Left colon (tissue), 2 donors: ENCODE measurements at places on chromosomes 12 and 14.

DNA sequence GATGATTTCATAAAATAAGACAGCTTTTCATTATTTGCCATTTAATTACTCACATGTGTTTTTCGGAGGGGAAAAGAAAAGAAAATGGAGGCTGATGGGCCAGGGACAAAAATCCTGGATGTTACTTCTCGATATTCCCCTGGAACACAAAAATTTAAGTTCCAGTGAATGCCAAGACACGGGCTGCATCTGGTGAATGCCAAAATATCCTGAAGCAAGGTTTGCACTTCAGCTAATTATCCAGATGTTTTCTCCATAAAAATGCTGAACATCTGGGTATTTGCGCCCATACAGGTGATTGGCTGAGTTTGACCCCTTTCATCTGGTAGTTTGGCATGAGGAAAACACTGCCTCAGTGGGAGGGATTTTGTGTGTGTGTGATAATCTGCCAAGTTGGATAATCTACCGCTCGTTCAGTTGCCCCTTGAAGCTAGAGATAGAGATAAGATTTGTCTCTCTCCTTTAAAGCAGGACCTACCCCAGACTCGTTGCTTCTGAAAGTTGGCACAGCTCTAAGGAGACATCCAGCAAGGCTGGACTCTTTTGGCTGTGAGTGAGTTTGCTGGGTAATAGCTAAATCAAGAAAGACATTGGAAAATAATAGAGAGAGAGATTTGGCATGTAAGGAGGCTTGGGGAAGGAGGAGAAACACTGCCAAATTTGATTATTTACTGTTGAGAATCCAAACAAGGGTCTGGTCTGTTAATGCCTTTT is 390.0 kb downstream of the EGLN3 start:
- no peak for DNase-seq

- DNase-seq: no peak
These were observed at the start of gene CLEC6A for GRCh38 chr12:8455727-8456360. TSS of gene CLEC6A (plus strand) at chr12:8455962. CDS start at chr12:8456112, 150 bp downstream.

DNA sequence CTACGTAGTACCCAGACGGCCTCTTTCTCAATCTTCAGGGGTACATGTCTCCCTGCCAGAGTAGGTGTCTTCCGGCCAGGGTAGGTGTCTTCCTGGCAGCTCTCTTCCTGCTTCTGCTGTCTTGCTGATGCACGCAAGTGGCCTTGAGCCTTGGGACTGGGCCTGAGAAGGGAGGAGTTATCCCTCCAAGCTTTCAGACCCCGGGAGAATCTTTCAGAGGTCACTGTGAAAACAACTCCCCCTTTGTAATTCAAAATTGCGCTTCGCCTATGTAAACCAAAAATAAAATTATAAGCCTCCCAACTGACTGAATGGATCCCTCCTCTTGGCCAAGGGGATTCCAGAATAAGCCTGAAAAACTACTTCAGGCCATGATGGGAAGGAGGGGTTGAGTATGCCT is 87.3 kb upstream of the NUDT4 start:
- DNase-seq: no peak

GRCh38 chr12:24778486-24779304 is 170.2 kb downstream of the BCAT1 start:
- DNase-seq: no peak

DNA sequence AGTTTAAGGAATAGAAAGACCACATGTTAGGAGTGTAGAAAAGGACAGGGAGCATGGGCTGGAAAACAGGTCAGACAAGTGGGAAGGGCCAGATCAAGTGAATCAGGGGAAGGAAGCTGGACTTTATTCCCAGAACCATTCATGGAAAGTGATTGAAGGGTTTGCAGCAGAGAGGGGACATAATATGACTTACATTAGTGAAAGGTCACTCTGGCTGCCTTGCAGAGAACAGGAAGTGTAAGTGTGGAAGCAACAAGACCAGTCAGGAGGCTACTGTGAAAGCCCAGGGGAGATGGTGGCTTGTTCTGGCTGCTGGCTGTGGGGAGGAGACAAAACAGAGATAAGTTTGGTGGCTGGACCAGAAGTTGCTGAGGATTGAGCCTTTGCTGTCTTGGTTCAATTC is 69.1 kb downstream of the VCPKMT start:
- peak; percentile 55 for DNase-seq

GRCh38 chr12:106586278-106586802 is 3.5 kb downstream of the RFX4 start:
- DNase-seq: no peak

GRCh38 chr12:79058342-79058741 is 193.8 kb downstream of the SYT1 start:
- no peak for DNase-seq

GRCh38 chr12:22610131-22610530 is 14.8 kb upstream of the ETNK1 start:
- DNase-seq: no peak

DNA sequence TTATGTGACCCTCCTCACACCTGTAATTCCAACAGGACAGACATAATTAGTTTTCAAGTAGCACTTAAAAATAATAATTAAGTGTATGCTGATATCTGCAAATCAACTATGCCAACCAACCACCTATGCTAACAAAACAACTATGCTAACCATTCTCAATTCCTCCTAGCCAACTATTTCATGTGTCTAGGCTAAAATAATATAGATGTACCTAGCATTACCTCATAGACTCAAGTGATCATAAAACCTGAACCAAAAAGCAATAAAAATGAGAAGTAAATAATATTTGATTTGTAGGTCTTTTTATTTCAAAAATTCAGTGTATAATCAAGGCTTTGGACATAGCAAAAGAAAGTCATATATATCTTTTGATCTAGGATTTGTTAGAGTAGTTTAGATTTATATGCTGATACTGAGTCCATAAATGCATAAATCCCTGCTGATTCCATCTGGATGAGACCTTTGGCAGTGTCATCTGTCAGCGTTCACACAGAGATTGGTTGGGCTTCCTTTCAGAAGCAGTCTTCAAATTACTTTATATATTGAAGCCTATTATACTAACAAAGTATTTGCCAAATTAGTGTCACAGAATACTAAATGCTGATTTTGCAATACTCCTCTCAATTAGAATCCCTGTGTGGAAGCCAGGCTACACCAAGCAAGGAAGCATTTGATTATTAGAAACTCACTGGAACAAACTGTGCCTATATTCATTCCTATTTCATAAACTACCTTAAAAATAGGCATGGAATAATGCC is 101.4 kb upstream of the PPM1H start:
- DNase-seq: no peak

GRCh38 chr12:60173224-60174170 is 577.7 kb downstream of the SLC16A7 start:
- DNase-seq: no peak

DNA sequence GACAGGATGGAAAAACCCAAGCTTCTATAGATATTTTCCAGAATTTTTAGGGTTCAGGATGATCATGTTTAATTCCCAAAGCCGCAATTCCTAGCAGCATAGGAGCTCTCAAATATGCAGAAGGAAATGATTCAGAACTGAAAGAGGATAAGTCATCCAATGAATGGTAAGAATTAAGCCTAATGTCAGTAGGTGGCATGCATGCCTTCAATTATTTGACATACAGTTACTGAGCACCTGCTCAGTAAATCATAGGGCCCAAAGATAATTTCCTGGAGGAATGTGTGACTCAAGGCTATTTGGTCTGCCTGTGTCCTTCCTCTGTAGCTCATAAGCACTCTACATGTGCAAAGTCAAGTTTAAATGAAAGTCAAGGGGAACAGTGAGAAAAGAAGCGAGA is 116.8 kb upstream of the SLC38A4 start:
- DNase-seq: no peak

DNA sequence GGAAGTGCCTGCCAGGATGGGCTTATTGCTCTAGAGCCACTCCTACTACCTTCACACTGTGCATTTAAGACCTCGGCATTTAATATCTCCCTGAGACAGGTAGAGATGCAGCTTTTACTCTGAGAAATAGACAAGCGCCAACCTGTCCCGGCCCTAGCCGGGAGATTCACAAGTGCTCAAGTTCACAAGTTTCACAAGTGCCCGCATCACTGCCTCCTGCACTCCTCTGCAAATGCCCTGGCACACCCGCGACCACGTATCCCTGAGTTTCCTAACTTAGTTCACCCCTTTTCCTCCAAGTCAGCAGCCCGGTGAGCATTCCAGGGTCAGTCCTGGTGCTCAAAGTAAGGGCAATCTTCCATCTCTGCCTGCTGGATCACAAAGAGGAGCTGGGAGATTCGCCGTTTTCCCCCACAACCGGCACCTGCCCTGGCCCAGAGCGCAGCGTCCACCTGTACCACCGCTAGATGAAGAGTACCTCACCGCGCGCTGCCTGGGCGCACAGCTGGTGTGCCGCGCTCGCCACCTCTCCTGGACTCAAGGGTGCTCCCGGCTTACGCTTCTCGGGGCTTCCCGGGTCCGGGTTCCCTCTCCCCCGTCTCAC is 5.0 kb upstream of the SLC38A4 start:
- DNase-seq: no peak

DNA sequence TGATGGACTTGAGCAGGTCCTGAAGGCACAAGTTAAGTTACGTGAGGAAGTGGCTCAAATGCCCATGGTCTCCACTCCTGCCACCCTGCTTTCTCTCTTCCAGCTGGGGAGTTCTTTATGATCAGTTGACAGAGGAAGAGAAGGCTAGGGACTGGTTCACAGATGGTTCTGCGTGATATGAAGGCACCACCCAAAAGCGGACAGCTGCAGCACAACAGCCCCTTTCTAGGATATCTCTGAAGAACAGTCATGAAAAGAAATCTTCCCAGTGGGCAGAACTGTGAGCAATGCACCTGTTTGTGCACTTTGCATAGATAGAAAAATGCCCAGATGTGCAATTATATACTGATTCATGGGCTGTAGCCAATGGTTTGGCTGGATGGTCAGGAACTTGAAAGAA is 162.4 kb upstream of the FSCB start:
- DNase-seq: no peak

DNA sequence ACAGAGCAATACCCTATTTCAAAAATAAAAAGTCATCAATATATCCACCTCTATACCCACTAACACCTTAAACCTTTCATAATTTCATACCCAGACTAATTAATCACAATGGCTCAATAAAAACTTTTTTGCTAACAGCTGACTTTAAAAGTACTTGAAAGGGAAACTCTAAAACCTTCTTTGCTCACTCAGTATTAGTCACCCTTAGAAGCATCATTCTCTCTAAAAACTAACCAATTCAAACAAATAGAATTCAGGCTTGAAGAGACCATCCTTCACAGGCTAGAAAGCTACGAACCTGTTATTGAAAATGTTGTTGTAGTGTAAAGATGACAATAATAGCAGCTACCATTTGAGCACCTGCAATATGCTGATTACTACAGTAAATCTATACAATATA is 37.2 kb downstream of the HECTD1 start:
- no peak for DNase-seq

GRCh38 chr14:59707778-59708561 is 131.4 kb upstream of the CCDC175 start:
- DNase-seq: no peak
